Stimulated activated CD4-positive, alpha-beta T cell treated with anti-CD3 and anti-CD28 coated beads, Interleukin-2, amount 100 ng/mL, for 4 hours (primary cell): ENCODE measurements at places on chromosomes 11 and 22.

DNA sequence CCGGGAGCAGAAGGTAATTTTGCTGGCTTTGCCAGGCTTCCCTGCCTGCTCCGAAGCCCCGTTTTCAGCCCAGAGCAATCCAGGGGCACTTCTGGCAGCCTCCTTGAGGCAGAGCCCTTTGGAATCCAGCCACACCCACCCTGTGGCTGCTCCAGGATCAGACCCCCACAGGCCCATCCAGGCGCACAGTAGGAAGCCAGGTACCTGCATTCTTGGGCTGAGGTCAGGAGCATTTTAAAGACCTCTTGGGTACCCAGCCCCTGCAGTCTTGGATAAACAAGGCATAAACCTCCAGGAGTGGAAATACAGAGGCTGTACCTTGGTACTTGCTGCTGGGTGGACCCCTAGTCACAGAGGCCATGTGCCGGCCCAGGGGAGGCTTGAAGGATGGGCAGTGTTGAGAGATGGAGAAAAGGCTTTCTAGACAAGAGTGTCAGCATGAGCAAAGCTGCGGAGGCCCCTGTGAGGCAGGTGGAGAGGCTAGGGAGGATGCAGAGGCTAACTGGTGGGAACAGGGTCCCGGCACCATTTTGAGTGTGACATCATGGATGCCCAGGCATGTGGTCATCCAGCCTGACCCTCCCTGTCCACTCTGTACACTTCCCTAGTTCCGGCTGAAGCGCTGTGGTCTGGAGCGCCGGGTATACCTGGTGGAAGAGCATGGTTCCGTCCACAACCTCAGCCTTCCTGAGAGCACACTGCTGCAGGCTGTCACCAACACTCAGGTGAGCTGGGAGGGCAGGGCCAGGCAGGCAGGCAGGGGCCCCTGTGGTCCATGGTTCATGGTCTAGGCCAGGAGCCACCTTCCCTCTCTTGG lies 3.9 kb downstream of the MUS81 start:
- no peak for DNase-seq

DNA sequence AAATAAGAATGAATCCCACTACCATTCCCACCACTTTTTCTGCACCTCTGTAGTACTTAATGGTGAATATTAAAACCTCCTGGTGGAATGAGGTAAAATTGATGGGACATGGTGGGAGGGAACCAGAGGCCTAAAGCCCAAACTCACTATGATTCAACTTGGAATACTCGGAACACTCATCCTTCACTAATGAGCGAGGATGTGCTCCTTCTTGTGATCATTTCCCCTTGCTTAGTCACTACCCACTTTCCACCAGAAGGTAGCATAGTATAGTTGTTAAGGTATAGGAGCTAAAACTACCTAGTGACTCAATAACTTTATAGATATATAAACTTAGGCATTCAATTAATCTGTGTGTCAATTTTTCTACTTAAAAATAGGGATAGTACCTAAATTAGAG lies 728.9 kb downstream of the OPCML start:
- no peak for DNase-seq

DNA sequence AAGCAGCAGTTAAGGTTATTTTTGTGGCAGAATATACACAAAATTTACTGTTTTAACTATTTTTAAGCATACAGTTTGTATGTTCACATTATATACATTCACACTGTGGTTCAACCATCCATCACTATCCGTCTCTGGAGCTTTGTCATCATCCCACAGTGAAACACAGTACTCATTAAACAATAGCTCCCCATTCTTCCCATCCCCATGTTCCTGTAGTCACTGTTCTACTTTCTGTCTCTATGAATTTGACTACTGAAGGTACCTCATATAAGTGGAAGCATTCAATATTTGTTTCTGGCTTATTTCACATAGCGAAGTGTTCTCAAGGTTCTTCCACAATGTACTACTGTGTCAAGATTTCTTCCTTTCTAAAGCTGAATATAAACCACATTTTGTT lies 32.6 kb downstream of the ZBTB44 start:
- no peak for DNase-seq

GRCh38 chr11:67054836-67055523 lies 1.7 kb upstream of the RHOD start:
- no peak for DNase-seq

DNA sequence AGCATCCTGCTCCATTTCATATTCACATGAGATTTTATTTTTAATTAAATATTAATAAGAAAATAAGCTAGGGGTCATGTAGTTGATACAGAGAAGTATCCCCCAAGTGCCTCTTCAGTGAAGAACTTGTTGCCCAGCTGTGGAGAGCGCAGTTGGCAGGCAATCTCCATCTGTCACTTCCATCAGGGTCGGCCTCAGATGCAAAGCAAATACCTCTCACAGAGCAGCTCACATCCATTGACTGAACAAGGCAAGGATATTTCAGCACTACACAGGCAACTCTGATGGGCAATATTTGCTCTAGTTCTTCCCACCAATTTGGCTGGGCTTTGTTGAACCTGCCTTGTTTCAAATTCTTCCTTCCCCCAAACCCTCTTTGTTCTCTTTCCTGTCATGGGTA lies 129.4 kb downstream of the NOX4 start:
- DNase-seq: no peak

DNA sequence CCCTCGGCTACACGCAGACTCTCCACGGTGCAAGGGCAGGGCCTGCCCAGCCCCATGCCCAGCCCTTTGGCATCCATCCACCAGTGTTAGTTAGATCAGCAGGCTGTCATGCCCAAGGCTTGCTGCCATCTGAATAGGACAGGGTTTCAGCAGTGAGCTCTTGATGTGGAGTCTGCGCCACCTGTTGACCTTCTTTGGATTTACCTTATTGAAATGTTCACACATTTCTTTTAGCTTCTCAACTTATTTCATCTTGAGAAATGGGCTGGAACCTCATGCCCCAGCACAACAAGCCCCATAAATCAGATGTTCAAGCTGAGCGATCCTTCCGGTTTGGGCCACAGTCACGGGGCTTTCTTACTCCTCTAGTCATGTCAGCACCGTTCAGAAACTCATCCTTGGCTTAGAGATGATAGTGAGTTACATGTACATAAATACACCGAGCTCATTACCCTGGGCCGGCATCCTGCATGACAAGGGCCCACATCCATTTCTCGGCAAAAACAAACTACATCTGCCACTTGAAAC lies 61.7 kb downstream of the PARVB start:
- DNase-seq: no peak

DNA sequence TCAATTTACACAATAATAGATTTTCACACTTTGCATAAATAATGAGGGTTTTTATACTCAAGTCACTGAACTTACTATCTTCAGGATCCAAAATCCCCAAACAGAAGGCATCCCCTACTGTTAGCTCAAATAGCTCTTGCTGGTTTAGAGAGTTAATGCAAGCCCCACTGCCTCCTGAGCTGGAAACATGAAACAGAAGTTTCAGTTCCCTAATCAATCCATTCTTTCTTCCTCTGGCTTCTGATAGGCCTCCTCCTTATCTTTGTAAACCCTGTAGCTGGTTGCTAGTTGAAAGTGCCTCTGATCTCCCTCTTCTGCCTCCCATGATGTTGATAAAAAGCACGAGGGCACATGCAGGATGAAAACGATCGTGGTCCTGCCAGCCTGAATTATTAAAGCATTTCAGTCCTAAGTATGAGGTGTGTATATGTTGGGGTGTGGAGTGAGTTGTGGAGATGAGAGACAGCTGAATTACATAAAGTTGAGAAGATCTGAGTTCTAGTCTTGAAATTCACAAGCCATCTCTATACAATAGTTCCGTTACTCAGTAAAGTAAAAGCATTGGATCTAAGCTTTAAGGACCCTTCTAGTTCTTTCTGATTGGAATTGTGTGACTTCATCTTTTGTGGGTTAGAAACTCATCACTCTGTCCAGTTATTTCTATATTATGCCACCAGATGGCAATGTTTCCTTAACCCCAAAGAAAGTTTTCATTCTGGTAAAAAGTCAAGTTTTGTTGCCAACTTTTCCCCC lies 35.0 kb upstream of the EHF start:
- no peak for DNase-seq

- DNase-seq: no peak
Observed at GRCh38 chr11:97290464-97291041, 900.7 kb downstream of the JRKL start.

DNA sequence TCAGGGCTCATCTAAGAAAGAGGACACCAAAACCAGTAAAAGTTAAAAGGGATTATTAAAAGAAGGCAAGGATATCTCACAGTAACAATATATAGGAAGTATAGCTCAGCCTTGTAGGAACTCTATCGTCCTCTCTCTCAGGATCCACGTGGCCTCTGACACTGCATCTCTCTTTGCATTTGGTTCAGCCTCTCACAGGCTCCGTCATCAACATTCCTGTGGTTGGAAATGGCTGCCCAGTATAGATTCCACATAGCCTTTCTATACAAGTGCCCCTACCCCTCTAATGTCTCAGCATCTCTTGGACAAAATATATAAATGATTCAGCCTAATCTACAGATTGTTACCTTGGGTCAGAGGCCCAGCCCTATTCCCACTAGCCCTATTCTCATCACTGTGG lies 101.3 kb upstream of the DBX1 start:
- DNase-seq: no peak

- DNase-seq: no peak
Observed at GRCh38 chr11:2521081-2521732, 76.4 kb downstream of the KCNQ1 start.

DNA sequence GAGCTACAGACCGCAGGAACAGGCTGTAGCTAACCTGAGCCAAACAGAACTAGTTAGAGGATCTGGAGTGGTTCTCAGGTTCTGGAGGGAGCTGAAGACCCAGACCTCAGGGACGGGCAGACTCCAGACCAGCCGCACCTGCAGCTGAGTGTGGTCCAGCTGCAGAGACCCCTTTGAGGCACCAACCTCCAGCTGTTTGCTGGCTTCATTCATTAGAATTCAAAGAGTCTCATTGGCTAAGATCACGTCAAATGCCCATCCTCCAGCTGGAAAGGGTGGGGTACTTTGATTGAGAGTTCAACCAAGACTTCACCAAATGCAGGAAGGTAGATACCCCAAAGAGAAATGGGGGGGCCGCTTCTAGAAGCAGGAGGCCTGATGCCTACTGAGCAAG lies 13.4 kb upstream of the IL2RB start:
- no peak for DNase-seq

GRCh38 chr11:132094598-132094997 lies 724.2 kb downstream of the NTM start:
- DNase-seq: no peak

DNA sequence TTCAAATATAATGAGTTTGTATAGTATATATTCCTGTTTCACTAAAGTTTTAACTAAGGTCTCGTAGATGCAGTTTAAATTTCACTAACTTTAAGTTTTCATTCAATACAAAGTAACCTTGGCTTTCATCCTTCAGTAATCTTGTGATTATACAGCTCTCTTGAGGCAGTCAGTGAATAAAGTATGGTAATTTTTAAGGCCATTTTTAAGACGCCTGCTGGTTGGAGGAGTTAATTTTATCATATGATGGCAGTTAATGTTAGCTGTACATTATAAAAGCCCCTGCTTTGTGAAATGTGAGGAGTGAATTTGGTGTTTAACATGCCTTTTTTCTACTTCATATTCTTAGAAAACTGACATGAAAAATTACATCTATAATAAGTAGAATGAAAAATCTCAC lies 163.6 kb downstream of the TMEM135 start:
- no peak for DNase-seq

DNA sequence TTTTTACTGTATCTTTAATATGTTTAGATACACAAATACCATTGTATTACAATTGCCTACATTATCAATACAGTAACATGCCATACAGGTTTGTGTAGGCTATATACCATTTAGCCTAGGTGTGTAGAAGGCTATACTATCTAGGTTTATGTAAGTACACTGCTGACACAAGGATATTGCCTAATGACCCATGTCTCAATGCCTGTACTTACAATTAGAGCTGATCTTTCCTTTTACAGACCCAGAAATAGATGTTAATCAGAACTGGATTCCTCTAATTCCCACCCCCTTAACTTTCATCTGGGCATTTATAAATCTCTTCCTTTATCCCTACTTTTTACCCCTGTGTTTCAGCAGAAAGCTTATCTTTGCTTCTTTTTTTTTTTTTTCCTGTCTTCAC lies 229.5 kb downstream of the METTL15 start:
- no peak for DNase-seq

GRCh38 chr22:26953012-26953883 lies 295.9 kb downstream of the MIAT start:
- no peak for DNase-seq

DNA sequence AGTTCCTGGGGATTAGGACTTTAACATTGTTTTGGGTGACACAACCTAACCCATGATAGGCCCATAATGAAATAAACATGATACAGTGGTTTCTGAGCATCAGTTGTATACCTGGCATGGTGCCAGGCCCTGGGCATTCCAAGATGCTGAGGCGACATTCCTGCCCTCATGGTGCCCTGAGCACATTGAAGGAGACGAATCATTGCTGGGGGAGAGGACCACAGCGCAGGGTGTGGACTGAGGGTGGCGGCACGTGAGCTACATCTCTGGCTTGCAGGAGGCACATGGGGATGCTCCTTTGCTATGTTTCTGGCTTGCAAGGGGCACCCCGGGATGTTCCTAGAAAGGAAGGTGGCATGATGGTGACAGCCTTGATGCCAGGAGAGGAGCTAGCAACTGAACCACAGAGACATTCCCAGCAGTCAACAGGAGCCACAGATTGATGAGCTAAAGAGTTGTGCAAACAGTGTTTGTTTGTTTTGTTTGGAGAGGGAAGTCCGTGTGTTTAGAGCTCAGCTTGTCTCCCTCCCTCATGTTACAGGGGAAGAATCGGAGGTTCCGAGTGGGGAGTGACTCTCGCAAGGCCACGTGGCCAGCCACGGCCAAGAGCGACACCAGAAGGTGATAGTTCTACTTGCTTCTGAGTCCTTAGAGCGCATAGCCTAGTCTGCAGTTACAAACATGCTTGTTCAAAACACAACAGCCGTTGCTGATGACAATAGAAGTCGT lies 106.4 kb downstream of the MIAT start:
- no peak for DNase-seq

GRCh38 chr11:14642873-14643696 lies 519 bp upstream of the PDE3B start:
- DNase-seq: no peak

DNA sequence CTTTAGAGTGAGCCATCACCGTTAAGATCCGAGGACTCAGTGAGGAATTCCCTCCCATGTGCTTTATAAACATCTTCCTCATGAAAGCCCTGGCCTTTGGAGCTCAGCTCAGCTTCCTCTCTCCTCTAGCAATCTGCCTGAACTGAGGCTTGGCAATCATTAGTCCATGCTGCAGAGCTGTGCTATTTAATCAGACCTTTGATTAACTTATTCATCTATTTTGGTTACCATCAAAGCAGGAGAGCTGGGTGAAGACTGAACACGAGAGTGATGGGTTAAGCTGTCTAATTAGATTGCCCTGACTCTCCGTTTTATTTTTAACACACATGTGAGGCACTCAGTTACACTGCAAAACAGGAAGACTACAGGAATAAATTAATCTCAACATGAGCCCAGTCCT lies 351.3 kb downstream of the LARGE1 start:
- DNase-seq: no peak

GRCh38 chr11:59698506-59698905 lies 15.1 kb downstream of the OR10V1 start:
- DNase-seq: no peak

- no peak for DNase-seq
Observed at GRCh38 chr11:84034484-84034883, 748.3 kb upstream of the CCDC90B start.
